ENCODE measurements at places on chromosomes 7 and 10.

- peak; percentile 99 for DNase-seq
Observed at GRCh38 chr7:4681886-4682620, at the start of gene FOXK1. TSS of gene FOXK1 (plus strand) at chr7:4682295. CDS start at chr7:4682309, 14 bp downstream.

- no peak for DNase-seq
Observed at GRCh38 chr7:116779216-116779615, 83.2 kb upstream of the CAPZA2 start.

- DNase-seq, result no peak
Observed at GRCh38 chr10:130432271-130432670, 296.1 kb downstream of the GLRX3 start.

DNA sequence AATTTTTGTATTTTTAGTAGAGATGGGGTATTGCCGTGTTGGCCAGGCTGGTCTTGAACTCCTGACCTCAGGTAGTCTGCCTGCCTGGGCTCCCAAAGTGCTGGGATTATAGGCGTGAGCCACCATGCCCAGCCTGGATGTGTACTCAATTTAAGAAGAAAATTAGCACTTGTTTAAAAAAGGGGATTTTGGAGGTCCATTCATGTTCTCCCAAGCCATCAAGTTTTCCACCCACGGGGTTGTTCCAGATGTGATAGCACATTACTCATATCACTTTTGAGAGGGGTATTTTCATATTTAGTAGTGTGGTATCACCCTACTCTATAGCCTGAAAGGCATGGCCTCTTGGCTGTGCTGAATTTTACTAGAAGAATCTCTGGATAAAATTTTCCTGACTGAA, 10.5 kb upstream of the SLC26A3 start:
- DNase-seq, result no peak
